ENCODE measurements at places on chromosomes 11 and 22. TPM values are rescaled to one million over a fixed set of nuclear protein-coding genes. Genes with fewer than 3 reads are reported as not detected.

APOA1 gene
- 0.26 TPM for total RNA-seq

TRIM29 gene
- not detected for total RNA-seq

NXPE4 gene
- not detected for total RNA-seq

PRDM11 gene
- 1.4 TPM for total RNA-seq

OR5D18 gene
- not detected for total RNA-seq

TTC36 gene
- 0.83 TPM for total RNA-seq

LIPT2 gene
- total RNA-seq: 5.4 TPM

NCF4 gene
- 9.7 TPM for total RNA-seq

RIMBP3C gene
- total RNA-seq: 1.1 TPM
